Stimulated activated CD4-positive, alpha-beta T cell treated with anti-CD3 and anti-CD28 coated beads, TNF-alpha, amount 100 ng/mL, for 48 hours (primary cell): ENCODE measurements at places on chromosomes 2 and 18.

DNA sequence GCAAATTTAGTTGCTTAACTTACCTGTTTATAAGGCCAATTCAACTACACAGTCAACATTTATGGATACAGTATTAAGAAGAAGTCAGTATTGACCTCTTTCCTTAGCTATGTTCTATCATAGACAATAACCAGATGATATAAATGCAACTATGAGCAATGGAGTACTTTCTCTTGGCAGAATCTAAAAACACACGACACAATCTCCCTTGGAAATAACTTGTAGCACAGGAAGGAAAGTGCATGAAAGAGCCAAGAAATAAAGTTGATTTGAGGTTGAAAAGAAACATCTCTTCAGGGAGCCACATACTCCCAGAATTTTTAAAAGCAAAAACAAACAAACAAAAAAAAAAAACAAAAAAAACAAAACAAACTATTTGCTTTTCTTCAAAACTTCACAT lies 145.0 kb downstream of the EVA1A start:
- DNase-seq: no peak

DNA sequence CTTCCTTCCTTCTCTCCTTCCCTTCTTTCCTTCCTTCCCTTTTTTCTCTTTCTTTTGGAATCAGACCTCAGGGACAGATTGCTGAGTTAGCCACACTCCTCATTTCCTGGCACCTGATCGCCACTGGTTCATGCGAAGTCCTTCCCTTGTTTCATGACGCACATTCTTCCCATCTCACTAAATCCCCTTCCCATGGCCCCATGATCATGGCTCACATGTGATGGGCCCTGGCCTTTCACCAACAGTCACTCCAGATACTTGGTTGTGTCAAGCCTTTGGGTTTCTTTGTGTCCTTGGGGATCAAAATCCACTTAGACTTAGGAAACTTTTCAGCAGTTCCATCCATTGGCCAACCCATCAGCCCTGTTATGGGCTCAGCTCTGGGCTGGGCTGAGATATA lies 23.8 kb upstream of the ASPRV1 start:
- no peak for DNase-seq

DNA sequence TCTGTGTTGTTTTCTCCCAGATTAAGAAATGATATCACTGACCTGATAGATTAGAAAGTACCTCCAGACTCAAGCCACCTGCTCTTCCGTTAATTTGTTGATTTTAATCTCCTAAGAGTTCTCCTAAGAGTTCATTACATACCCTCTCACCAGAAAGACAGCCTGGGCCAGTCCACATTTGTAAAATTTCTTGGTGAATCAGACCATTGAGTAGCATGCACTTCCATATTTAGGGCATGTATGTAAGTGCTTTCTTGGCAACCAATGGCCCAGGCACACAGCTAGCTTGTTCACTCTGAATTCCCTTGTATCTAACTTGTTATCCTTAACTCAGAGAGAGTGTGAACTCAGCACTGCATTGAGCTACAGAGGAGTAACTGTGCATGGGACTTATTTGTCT lies 158.1 kb upstream of the ACAA2 start:
- DNase-seq: no peak

DNA sequence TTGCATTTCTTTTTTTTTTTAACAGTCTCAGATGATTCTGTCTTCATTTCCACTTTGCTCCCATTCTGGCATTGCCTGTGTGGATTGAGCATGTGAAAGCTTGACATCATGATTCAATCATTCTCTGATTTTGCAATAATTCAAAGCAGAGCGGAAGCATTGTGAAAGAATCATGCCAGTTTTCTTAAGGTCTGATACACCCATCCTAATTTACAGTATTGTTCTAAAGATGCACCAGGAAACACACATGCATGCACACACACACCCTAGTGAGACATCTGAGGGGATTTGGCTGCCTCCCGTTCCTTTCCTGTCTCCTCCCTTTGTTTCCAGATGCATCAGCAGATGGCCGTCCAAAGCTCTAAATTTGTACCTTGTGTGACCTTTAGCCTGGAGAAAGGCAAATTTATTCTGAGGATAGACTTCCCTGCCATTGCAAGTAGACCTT lies 97.3 kb downstream of the FMNL2 start:
- DNase-seq: no peak

DNA sequence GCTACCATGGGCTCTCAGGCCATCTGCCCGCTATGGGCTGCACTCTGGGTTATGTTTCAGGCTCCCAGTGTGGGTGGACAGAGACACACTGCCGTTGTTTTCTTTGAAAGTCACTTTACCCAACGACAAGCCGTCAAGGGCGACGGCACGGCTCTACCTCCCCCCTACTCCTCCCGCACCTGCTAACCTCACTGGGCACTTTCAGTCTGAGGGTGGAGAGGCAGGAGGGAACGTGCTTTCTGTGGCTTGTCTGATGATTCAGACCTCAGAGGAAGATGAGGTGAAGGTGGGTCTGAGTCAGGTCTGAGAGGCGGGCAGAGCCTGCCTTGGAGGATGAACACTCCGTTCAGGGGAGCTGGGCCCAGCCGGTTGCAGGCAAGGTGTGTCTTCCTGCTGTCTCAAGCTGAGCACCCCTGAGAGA lies 147.6 kb upstream of the HDAC4 start:
- DNase-seq: peak; percentile 82

DNA sequence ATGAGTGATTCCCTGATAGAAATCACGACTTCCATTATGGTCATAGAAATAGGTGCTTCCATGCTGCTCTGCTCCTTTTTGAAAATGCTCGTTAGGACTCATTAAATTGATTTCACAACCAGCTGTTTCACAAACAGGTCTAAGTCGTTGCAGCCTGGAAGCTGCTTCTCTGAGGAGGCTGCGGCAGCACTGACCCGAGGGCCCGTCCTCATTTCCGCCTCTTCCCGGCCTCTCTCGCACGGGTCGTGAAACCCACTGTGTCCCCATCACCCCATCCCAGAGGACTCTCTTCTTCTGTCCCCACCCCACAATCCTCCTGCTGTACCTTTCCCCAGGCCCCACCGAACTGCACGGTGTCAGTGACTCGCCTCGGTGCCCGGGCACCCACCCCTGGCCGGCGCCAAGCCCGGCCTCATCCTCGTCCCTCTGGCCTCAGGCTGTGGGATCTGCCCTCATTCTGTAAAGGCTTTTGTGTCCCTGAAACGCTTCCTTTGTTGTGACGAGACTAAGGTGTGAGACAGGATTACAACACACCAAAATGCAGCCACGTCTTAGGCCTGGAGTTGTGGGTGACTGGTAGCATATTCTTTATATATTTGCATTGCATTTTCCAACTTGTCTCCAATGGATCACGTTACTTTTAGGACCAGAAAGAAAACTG lies 112.7 kb upstream of the CTDP1 start:
- no peak for DNase-seq

DNA sequence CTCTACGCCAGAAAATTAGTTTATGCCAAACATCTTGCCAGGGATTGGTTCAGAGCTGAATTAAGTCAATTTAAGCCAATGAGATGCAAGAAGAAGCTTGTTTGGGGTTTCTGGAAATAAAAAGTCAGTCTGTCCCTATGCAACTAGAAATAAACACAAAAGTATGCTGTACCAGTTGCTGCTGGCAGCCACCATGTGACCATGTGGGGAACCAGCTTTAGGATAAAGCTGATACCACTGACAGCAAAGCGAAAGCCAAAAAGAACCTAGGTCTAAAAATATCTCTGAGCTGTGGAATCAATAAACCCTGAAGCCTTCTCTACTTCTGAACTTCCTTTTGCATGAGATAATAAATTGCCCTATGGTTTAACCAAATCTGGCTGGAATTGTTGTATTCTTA lies 181.8 kb upstream of the PARD3B start:
- DNase-seq: no peak

DNA sequence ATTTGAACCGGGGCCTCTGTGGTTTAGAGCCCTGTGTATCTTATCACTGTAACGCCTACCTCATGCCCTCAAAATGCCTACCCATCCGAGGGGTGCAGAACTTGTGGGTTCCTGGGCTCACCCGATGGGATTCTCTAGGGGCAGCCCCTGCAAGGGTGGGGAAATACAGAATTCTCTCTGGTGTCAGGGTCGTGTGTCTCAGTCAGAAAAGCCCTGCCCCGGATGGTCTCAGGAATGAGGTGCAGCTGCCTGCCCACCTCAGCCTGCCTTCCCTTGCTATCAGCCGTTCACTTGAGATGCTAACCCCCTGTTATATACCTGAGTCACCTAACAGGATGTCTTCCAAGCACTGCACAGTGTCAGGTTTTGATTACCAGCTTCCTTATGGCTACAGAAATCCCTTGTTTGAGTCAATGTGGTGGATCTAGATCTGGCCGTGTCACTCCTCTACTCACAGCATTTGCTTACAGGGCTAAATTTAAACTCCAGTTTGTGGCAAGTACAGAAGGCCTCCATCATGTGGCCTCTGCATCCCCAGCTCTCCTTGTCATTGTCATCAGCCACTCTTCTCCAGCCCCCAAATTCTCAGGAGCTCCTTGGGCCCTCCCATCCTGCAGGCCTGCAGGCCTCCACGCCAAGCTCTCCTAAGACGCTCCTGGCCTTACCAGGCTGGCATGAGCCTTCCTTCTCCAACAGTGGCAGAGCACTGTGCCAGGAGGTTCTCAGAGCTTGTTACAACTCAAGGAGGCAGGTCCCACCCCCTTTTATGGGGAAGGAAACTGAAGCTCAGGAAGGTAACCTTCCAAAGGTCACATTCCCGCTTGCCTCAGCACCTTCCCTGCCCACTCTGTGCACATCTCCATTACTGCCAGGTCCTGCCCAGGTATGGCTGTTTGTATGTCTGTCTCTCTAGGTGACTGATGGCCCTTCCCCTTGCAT lies 14.3 kb upstream of the MAP3K2 start:
- no peak for DNase-seq

- no peak for DNase-seq
Measured at GRCh38 chr2:111050701-111051376, 69.9 kb upstream of the BCL2L11 start.

- no peak for DNase-seq
Measured at GRCh38 chr18:7094427-7094826, 23.2 kb downstream of the LAMA1 start.

DNA sequence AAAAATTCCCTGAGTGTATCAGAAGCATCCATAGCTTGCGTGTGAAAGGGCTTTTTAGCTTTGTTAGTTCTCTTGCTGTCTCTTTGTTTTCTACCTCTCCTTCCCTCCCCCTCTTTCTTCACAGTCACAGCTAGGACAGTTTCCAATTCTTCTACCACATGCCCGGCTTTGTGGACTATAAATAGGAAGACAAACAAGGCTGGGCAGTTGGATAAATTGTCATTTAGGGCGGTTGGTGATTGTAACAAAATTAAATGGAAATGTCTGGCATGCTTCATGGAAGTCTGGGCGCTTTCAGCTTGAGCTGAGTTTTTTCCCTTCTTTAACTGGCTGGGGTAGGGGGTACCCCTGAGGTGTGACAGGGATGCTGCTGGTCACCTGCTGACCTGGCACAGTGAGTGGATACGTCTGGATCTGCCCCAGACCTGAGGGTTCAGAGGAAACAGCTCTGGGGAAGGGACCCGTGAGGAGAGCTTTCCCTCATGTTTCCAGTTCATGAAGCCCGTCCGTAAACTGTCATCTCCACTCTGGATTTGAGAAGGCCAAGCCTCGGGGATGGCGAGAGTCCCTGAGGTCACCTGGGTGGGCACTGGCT lies 29.0 kb upstream of the GIGYF2 start:
- DNase-seq: no peak

DNA sequence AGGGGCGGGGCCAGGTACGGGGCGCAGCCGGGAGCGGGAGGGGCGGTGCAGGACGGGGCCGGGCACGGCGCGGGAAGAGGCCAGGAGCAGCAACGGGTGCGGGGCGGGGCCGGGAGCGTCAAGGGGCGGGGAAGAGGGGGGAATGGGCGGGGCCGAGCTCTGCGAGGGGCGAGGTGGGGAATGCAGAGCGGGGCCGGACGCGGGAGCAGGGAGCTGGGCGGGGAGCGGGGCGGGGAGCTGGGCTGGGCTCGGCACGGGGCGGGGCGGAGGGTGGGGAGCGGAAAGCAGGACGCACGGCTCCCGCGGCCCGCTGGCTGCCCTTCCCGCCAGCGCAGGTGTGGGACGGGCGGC lies at the start of gene IMPA2:
TSS of gene IMPA2 (plus strand) at position 316 of the 351 bp plus-strand sequence. CDS start 163 bp downstream, outside the sequence.
- DNase-seq: no peak

GRCh38 chr2:177285892-177286715 lies 21.6 kb upstream of the NFE2L2 start:
- no peak for DNase-seq

GRCh38 chr18:23238651-23239349 lies 103.5 kb downstream of the CABLES1 start:
- DNase-seq: no peak

GRCh38 chr2:205364261-205364660 lies 318.0 kb upstream of the NRP2 start:
- DNase-seq: no peak

DNA sequence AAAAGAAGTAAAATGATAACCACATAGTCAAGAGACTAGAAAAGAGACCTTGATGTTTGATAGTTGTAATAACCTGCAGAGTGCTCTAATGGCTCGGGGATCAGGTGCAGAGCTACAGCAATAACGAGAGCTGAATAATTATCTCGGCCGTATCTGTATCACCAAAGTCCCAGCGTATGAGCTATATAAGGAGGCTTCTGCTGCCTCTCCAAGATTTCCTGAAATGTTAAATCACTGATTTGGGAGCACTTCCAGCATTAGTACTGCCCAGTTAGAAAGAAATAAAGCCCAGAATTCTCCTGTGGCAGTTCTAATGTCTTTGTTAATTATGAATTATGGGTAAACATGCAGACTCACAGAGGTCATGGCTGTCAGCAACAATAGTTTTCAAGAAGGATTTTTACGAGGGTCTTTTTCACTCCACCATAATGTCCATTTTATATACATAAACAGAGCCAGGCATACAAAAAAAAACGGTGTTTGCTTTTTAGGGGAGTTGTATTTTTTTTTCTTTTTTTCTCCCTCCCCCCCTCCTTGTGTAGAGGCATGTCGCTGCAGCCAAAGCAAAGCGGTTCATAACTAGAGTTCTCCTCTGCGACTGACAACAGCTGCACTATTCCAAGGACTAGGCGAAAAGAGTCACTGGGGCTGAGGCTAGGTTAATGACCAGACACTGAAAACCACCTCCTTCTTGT lies 168.3 kb upstream of the VRK2 start:
- no peak for DNase-seq

- DNase-seq: no peak
Measured at GRCh38 chr2:157431176-157431575, 12.7 kb downstream of the CYTIP start.

DNA sequence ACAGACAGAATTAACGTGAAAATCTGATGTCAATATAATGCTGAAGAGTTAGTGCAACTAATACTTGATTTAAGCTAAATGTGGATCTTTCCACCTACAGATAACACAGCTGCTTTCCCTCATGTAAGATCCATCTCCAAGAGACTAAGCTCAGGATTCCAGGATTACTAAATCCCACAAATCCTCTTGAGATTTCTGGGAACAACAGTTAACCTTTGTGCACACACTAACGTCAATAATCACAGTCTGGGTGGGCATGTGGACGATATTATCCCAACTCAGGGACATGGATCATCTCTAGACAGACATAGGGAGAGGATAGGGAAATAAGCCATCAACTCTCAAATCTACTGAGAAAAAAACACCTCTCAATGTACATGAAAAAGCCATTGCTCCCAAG lies 432.6 kb downstream of the SATB2 start:
- no peak for DNase-seq

- no peak for DNase-seq
Measured at GRCh38 chr2:144567745-144568144, 47.8 kb upstream of the ZEB2 start.

GRCh38 chr2:46800625-46801349 lies 114.8 kb downstream of the MCFD2 start:
- no peak for DNase-seq
